ENCODE measurements at places on chromosomes 3 and 15. TPM values are rescaled to one million over a fixed set of nuclear protein-coding genes. Genes with fewer than 3 reads are reported as not detected.

The MGA gene
- 14.2 TPM for total RNA-seq

The LMOD3 gene
- total RNA-seq = not detected

The CADPS gene
- total RNA-seq = under 0.01 TPM

The PLA2G4E gene
- total RNA-seq = not detected

The GOLGA6D gene
- not detected for total RNA-seq

The PLD1 gene
- 9.5 TPM for total RNA-seq

The TLR9 gene
- under 0.01 TPM for total RNA-seq

The DZIP1L gene
- 14.9 TPM for total RNA-seq

The STXBP5L gene
- 0.70 TPM for total RNA-seq

The TMA7 gene
- total RNA-seq = 416 TPM

The SPTBN5 gene
- total RNA-seq = under 0.01 TPM

The NGRN gene
- total RNA-seq = 68.1 TPM

The SOX2 gene
- not detected for total RNA-seq

The SLC12A1 gene
- total RNA-seq = not detected

The H1-8 gene
- total RNA-seq = not detected

The ST3GAL6 gene
- total RNA-seq = 3.7 TPM

The IRAK2 gene
- total RNA-seq = 1.5 TPM

The CCNB2 gene
- total RNA-seq = 4.9 TPM
